Dermis microvascular lymphatic vessel endothelial cell (primary cell): ENCODE measurements at places on chromosomes 12 and 14.

DNA sequence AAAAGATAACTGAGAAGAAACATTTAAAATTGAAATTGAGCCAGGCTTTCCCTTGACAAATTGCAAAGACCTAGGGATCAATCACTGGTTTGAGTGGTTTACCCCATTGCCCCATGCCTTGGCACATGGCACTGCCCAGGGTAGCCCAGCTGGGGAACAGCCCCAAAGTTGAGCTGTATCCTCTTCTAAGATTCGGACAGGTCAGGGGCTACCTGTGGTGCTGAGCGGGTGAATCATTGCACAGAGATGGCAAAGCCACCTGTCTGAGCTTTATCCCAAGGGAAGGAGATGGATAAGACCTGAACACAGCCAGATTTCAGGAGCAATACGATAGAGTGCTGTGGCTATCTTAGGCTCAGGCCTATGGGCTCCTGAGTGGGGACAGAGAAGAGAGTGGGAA is 7.0 kb downstream of the IFI27L2 start:
- DNase-seq: no peak

GRCh38 chr12:94954029-94954685 is 49.3 kb downstream of the NDUFA12 start:
- DNase-seq: peak; percentile 61

DNA sequence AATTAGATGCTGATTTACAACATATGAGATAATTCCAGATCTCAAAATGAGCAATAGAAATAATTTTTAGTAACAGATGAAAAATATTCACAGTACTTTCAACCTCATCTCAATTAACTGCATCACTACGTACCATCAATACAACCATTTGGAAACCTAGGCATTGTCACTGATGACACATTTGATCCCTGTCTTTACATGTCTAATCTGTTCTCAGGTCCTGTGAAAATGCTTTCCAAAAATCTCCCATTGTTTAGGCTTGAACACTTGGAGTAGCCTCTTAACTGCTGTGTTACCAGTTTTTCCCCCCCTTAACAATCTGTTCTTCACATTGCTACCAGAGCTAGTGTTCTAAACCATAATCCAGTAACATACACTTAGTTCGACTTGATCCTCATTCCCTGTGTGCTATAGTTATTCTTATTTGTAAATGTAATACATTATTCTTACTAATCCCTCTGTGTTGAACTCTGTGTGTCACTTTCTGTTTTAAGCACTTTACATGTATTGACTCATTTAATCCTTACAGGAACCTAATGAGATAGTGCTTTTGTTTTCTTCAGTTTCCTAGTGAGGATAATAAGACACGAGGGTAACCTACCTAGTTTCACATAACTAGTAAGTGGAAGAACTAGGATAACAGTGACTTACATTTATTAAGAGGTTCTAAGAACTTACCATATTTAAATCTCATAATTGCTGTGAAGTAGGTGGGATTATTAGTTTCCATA is 41.7 kb downstream of the LARP4 start:
- no peak for DNase-seq

DNA sequence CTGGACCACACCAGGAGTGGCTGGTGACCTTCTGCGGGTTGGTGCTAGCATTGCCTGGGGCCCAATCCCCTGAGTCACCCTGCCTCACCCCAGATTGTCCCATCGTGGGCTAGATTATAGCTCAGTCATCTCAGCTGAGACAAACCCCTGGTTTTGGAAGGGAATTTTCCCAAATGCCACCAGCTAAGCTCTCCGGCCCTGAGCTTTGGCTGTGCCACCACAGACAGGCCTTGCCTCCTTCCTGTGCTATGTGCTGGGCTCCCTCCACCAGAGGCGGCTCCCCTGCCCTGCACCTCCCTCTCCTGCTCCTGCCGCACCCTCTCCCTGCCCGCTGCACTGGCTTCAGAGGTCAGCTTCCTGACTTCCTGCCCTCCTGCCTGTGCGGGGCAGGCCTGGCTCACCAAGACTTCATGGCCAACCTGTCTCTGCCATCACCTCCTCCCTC is 196.3 kb downstream of the TSPAN9 start:
- DNase-seq: no peak

- DNase-seq: no peak
Observed at GRCh38 chr12:2687058-2687457, 107.7 kb upstream of the FKBP4 start.

GRCh38 chr12:58592475-58593207 is 327.7 kb downstream of the LRIG3 start:
- no peak for DNase-seq

- DNase-seq: no peak
Observed at GRCh38 chr14:93239869-93240677, 33.0 kb downstream of the UBR7 start.

- no peak for DNase-seq
Observed at GRCh38 chr14:54797556-54797955, 105.1 kb downstream of the GCH1 start.

- DNase-seq: peak; percentile 5
Observed at GRCh38 chr14:93906341-93907329, 20.5 kb upstream of the FAM181A start.

- no peak for DNase-seq
Observed at GRCh38 chr12:31035226-31035625, 38.4 kb upstream of the DDX11 start.

DNA sequence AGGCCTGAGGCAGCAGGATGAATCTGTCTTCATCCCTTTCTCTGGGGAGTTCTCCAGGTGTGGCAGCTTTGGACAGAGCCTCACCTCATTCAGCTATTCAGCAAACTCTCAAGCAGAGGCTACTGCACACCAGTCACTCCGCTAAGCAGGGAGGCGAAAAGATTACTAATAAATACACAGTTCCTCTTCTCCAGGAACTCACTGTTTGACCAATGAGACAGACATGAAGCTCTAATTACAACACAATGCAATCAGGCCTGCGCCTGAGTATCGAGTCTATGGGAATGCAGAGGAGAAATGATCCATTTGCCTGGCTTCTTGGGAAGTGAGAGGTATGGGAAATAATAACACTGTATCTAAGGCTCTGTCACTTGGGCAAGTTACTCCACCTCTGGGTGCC is 178.1 kb downstream of the CRADD start:
- no peak for DNase-seq

GRCh38 chr12:98752726-98753125 is 107.6 kb downstream of the APAF1 start:
- DNase-seq: no peak

GRCh38 chr12:30885321-30885720 is 41.2 kb upstream of the TSPAN11 start:
- DNase-seq: no peak

- DNase-seq: no peak
Observed at GRCh38 chr12:43103866-43104265, 448.1 kb downstream of the ADAMTS20 start.

DNA sequence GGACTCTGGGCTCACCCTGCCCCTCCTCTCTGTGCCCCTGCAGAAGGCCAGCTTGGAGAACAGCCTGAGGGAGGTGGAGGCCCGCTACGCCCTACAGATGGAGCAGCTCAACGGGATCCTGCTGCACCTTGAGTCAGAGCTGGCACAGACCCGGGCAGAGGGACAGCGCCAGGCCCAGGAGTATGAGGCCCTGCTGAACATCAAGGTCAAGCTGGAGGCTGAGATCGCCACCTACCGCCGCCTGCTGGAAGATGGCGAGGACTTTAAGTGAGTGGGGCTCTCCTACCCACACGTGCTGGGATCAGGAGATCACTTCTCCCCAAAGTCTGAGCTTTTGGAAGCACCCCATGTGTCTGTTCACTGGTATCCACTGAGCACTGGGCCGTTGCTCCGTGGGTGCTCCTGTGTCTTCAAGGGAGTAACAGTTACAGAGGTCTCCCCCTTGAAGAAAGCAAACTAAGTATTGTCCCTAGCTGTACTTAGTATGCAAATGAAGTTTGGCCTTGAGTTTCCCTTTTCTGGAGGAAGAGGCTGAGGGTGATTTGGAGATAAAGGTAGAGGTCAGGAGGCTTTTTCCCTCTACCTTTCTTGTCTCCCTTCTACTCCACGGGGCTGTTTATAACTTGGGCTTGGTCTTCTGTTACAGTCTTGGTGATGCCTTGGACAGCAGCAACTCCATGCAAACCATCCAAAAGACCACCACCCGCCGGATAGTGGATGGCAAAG is 3.3 kb downstream of the KRT18 start:
- DNase-seq: no peak

GRCh38 chr12:51415931-51416330 is 8.7 kb upstream of the SLC4A8 start:
- DNase-seq: no peak

- DNase-seq: no peak
Observed at GRCh38 chr12:27253347-27253746, 9.3 kb downstream of the STK38L start.

- no peak for DNase-seq
Observed at GRCh38 chr14:70148911-70149595, 39.7 kb downstream of the SLC8A3 start.

DNA sequence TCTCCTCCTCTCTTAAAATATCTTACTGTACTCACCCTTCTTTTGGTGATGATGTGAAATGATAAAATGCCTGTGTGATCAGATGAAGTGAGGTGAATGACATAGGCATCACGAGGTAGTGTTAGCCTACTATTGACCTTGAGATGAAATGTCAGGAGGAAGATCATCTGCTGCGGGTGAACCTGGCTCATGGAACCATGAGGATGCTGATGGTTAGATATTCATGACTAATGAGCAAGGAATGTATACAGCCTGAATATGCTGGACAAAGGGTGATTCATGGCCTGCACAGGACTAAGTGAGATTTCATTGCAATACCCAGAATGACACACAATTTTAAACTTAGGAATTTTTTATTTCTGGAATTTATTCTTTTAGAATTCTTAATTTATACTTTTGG is 89.6 kb downstream of the DAAM1 start:
- peak; percentile 66 for DNase-seq

- DNase-seq: no peak
Observed at GRCh38 chr14:97107760-97108159, 310.6 kb downstream of the VRK1 start.

GRCh38 chr12:57965766-57966165 is 24.4 kb downstream of the ATP23 start:
- DNase-seq: no peak

- no peak for DNase-seq
Observed at GRCh38 chr12:104426926-104427546, 29.7 kb upstream of the CHST11 start.

DNA sequence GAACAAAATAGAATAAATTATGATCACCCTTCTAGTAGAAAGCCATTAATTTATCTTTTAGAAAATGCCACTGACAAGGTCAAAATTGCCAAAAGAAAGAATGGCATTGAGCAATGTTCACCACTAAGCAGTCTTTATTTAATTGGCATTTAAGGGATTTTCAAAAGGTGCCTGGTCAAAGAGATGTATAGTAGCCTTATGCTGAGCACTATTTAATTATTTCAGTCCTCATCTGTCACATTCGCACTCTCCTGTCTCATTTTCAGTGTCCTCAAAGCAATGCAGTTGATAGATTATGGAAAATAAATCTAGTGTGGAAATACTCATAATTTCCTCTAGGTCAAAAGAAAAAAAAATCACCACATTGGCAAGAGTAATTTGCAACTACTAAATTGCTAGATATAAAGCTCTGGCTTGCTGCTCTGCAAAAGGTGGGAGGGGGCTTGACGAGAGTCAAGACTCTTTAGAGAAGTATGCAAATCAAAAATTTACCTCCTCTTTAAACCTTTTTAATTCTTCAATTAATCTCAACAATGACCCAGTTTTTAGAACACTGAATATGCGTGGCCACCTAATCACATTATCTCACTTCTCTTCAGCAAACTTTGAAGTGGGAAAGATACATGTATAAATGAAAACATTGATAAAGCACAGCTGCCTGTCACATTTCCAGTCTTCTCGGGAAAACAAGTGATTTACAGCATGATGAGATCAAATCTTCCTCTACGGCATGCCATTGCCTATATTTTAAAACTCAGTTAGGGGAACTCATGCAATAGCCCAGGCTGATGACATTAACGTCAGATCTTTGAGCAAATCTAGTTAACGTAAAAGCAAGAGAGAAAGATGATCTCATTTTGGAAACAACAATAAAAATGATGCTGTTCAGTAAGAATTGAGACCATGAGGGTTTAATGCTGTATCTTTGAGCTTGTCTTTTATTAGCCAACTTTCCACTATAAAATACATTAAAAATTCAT is 373.1 kb upstream of the DCN start:
- DNase-seq: no peak

DNA sequence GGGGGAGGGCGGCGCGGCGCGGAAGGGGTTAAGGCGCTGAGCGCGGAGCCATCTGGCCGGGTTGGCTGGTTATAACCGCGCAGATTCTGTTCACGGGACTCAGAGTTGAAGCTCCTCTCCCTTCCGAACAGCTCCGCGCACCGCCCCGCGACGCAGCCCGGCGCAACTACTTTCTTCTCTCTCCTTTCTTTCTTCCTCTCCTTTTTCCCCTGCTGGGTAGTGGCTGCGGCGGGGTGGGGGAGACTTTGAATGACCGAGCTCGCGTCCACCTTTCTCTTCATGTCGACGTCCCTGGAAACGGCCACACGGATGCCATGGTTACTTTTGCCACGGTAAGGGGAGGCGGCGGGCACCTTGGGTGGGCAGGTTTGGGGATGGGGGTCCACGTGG is at the start of gene NTF3:
TSS of gene NTF3 (plus strand) at position 98 of the 390 bp plus-strand sequence. CDS start at position 315, 217 bp downstream.
- DNase-seq: no peak

- DNase-seq: no peak
Observed at GRCh38 chr12:62709311-62709710, 225.6 kb downstream of the PPM1H start.

DNA sequence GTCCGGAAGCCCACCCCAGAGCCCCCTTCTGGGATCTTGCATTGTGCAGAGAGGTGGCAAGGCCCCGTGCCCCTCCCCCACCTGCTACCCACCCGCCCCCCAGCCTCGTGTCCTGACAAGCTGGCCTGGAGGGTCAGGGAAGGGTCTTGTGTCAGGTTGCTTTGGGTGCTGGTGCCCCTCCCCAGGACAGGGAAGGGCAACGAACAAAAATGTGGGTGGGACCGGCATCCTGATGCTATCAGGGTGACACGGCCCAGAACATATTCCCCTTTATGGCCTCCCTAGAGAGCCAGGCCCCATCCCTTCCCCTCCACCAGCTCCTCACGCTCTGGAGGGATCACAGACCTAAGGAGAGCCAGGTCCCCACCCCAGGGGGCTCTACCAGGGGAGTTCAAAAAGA is 38.7 kb upstream of the TMEM179 start:
- no peak for DNase-seq

- DNase-seq: no peak
Observed at GRCh38 chr14:104788161-104788818, 7.3 kb downstream of the AKT1 start.

DNA sequence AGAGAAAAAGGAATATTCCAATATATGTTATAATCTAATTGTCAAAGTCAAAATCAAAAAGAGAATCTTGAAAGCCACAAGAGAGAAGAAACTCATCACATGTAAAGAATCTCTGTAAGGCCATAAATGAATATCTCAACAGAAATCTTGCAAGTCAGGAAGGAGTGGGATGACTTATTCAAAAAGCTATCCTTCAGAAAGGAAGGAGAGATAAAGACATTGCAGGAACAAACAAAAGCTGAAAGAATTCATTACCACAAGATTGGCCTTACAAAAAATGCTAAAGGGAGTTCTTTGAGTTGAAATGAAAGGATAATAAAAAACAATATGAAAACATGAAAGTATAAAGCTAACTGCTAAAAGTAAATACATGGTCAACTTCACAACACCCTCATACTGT is 286.8 kb downstream of the LRIG3 start:
- DNase-seq: no peak
